Activated B cell treated with CpG ODN at 0.5 μM for 24 hours (primary cell): ENCODE measurements at places on chromosomes 12 and 14.
A peak's percentile ranks its signal among the peaks of the same experiment; 100 is the strongest.

DNA sequence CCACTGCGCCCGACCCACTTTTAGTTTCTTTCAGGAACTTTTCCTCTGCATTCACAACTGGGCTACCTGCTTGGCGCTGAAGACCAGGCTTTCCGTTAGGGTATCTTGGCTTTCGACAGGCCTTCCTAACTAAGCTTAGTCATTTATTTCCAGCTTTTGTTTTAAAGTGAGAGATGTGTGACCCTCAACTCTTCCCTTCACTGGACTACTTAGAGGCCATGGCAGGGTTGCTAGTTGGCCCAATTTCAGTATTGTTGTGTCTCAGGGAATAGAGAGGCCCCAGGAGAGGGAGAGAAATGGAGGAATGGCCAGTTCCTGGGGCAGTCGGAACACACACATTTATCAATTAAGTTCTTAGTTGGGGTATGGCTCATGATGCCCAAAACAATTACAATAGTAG is 10.4 kb downstream of the MTA1 start:
- peaks cover 30% of the 10 kb centered on the region for H3K36me3 ChIP-seq
- H3K4me1 ChIP-seq, result peaks cover 19% of the 10 kb centered on the region
- DNase-seq, result no peak
- H3K27ac ChIP-seq, result no peak overlapping the region

- H3K36me3 ChIP-seq, result no peaks in the 10 kb centered on the region
- H3K4me1 ChIP-seq, result peaks cover 19% of the 10 kb centered on the region
- DNase-seq, result no peak
- peak overlapping the region; percentile 24 for H3K4me3 ChIP-seq
Measured at GRCh38 chr12:68042212-68042699, 53.0 kb downstream of the IFNG-AS1 start.

GRCh38 chr14:38964630-38965029 is 138.4 kb downstream of the SEC23A start:
- no peak overlapping the region for H3K27ac ChIP-seq
- no peaks in the 10 kb centered on the region for H3K4me1 ChIP-seq
- no peak for DNase-seq
- no peak overlapping the region for H3K4me3 ChIP-seq

DNA sequence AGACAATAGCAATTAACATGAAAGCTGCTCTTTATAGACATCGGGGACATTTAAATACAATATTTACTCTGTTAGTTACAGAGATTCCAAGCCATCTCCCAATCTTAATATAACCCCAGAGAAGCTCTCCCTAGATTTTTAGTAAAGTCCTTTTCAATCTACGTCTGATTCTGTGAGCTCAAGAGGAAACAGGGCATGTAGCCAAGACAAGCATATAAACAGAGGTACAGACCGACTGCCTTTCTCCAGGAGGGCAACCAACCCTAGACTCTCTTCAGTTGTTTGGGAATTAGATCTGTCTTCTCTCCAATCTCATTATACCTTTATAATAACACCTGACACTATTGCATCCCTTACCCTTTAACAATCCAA is 57.4 kb downstream of the TMTC1 start:
- H3K36me3 ChIP-seq, result no peaks in the 10 kb centered on the region
- no peaks in the 10 kb centered on the region for H3K27me3 ChIP-seq
- no peaks in the 10 kb centered on the region for H3K4me1 ChIP-seq
- DNase-seq, result no peak
- no peak overlapping the region for H3K27ac ChIP-seq

GRCh38 chr12:77352946-77353345 is 287.6 kb upstream of the E2F7 start:
- H3K27ac ChIP-seq, result no peak overlapping the region
- H3K4me1 ChIP-seq, result no peaks in the 10 kb centered on the region
- H3K36me3 ChIP-seq, result no peaks in the 10 kb centered on the region
- no peak overlapping the region for H3K4me3 ChIP-seq

DNA sequence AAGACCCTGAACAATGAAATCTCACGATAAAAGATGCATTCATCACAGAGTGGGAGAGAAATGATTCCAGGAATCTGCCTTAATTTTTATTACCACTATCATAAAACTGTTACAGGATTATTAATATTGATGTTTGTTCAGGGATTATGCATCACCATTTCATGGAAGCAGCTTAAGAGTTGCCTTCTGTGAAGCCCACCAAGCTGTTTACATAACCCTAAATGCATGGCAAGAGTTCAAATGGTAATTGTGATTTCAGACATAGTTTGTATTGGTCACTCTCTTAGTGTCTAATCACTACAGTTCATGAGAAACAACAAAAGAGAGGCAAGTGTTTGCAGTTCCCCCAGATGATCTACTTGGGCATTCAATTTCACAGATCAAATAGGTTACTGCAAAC is 527.7 kb downstream of the RPS29 start:
- no peak overlapping the region for H3K4me3 ChIP-seq
- no peaks in the 10 kb centered on the region for H3K4me1 ChIP-seq
- no peaks in the 10 kb centered on the region for H3K27me3 ChIP-seq
- DNase-seq, result no peak
- H3K36me3 ChIP-seq, result no peaks in the 10 kb centered on the region
- no peak overlapping the region for H3K27ac ChIP-seq
